KG1 (cell line): ENCODE measurements at places on chromosomes 13 and 19.
A peak's percentile ranks its signal among the peaks of the same experiment; 100 is the strongest.

DNA sequence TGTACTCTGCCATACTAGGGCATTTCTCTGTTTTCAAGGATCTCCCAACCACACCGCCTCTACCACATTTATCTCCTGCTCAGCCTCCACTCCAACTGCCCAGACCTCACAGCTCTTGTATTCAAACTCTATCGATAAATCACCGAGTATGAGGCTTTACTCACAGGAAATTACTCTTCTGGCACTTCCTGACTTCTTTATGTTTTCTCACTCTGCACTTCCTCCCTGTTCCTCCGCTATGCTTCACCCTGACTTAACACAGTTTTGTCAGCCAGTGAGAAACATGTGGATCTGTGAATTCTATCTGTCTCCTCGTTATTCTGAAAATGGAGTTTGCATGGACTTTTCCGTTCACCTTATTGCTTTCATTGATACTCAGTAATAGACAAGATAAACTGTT lies 2.6 kb upstream of the CARD8 start:
- peak; percentile 41 for DNase-seq

DNA sequence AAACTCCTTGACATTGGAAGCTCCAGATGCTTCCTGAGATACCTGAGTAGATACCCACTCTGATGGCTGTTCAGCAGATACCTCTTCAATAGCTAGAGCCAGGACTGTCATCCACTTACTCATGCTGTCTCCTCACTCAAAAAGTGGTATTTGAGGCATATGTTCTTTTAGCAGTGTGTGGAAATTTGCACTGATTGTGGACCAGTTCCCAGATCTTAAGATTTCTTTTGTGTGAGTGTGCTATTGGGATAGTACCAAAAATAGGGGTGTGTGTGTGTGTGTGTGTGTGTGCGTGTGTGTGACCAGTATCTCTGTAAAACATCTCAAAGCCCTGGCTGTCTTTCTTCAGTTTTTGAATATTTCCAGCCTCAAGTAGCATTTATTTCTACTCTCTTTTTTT lies 108.3 kb downstream of the SLITRK5 start:
- DNase-seq: no peak

DNA sequence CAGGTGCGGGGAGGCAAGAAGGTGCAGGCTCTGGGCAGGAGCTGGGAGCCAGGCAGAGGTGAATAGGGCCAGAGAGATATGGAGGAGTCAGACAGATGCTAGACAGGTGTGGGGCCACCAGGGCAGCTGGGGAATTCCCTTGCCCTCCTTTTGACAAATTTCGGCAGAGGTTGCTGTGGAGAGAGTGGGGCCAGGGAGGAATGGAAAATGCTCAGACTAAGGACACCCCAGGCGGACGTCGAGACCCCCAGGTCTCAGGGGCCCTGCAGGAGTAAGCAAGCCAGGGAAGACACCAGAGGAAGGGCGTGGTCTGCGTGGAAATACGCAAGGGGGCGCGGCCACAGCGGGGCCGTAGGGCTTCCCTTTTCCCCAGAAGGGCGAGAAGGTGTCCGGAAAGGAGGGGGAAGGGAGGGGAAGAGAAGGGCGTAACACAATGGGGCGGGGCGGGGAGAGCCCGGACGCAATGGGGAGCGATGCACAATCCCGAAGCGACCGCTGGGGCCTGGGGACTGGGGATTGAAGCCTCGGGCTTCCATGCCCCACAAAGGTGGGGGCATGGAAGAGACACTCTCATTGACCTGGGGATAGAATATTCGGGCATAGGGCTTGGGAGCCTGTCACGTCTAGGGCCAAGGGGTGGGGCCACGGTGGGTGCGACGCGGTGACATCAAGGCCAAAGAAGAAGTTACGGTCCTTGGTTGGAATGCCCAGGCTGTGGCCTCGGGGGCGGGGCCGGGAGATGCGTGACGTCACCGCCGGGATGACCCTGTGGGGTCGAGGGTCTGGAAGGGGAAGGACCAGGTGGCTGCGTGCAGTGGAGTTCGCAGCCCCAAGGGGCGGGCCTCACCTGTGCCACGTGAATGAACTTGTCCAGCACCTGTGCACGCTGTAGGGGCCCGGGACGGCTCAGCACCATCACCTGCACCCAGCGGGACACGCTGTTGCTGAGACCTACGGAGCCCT lies 8.2 kb downstream of the RASGRP4 start:
- DNase-seq: no peak

GRCh38 chr13:72539925-72540324 lies 187.5 kb downstream of the MZT1 start:
- no peak for DNase-seq

- no peak for DNase-seq
These were observed 12.0 kb downstream of the SLC7A9 start for GRCh38 chr19:32857584-32857983.

DNA sequence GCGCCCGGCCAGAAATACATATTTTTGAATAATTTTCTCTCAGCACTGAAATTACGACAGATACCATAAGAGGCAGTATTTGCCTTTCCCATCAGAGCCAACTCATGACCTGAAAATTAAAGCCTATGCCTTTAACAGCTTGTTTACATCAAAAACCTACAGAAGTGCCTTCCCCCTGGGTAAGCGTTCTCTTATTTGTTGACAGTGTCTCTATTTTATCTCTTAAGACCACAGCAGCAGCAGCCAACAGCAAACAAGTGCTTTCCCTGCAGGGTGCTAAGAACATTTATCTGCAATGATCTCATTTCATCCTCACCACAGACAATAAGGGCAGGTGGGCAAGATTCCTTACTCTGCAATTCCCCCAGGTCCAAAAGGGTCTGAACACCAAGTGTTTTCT lies 6.0 kb downstream of the AKAP8L start:
- no peak for DNase-seq

GRCh38 chr13:53775807-53776206 lies 747.2 kb downstream of the OLFM4 start:
- no peak for DNase-seq

DNA sequence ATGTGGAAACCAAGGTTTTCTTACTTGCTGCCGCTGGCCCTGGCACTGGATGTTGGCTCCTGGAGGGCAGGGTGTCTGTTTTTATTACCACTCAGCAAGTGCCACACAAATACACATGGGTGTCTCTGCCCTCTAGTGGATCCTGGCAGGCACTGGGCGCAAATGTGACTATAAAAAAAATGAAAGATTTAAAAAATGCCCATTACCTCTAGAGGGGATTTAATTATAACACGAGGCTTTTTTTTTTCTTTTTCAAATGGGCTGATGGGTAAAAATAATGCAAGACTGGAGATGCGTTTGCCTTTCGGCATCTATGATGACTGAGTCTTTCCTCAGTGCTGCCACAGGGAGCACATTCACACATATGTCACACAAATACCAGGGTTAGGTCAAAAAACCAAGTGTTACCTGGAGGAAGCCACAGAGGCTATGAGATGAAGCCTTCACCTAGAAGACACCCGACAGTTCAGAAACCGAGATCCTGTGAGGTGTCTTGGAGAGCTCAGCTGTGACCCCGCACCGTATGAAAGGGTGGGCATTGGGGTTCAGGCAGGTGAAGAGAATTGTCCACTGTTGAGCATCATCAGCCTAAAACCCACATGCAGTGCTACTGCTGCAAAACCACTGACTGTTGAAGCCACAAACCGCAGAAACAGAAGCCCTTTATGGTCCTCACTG lies 25.7 kb downstream of the CHAMP1 start:
- no peak for DNase-seq
